Activated T-helper 1 cell treated with Interleukin-2 at 50 U/mL for 16 hours (primary cell): ENCODE measurements at places on chromosomes 5 and 9.

- DNase-seq = no peak
Observed at GRCh38 chr5:78397831-78398230, 37.4 kb downstream of the SCAMP1 start.

DNA sequence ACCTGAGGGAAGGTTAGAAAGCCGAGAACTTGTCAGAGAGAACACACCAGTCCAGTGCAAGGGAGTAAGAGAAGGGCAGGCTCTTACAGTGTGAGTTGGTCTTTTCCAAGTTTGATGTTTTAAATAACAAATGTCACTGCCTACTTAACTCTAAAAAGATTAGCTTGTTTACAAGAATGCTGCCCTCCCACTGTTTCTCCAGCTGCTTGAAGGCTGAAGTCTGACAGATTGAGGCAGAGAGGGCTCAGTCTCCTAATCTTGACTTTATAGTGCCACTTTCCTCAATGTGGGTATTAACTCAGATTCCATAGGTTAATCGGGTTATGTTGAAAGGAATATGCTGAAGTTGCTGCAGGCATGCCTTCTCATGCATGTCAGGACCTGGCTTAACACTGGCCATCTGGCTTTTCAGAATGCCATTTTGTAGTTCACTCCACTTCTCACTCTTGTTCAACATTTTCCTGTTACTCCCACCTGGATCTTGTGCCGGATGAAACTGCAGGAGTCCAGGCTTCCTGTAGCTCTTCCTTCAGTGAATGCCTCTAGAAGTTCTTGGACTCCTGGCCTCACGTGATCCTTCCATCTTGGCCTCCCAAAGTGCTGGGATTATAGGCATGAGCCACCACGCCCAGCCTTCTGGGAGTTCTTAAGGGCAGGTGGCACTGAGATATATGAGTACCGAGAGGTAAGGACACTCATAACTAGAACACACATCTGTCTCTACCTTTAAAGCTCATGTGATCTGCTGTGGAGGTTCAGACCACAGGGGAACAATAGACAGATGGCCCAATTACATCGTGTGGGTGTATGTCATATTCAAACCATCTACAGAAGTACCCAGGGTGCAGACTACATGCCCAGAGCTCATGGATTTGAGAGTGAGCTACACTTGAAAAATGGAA, 249.7 kb downstream of the ARHGAP26 start:
- DNase-seq = no peak

DNA sequence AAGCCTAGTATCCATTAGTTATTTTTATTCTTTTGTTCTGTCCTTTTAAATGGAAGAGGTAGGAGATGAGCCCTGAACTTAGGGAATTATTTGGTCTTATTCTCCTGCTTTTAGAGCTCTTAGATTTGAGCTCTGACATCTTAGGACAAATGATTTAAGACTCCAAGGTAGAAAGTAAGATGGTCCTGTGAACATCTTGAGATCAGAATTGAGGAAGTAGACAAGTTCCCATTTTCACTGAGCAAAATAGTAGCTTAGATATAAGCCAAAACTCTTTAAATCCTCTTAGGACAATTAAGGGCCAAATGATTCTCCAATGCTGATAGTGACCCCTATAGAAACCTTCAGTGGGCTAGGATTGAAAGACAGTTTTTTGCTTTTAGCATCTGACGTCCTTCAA, 53.0 kb upstream of the RUSC2 start:
- no peak for DNase-seq

GRCh38 chr5:138809391-138809790, 56.2 kb downstream of the CTNNA1 start:
- DNase-seq = no peak

DNA sequence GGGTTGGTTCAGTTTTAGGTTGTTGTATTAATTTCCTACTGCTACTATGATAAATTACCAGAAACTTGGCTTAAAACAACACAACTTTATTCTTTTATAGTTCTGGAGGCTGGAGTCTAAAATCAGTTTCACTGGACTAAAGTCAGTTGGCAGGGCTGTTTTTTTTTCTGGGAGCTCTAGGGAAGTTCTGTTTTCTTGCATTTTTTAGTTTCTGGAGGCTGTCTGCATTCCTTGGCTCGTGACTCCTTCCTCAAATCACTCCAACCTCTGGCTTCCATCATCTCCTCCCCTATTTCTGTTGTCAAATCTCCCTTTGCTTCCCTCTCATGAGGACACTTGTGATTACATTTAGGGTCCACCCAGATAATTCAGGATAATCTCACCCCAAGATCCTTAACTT, 51.3 kb upstream of the SUB1 start:
- no peak for DNase-seq

GRCh38 chr5:158751961-158752655, 347.6 kb downstream of the EBF1 start:
- DNase-seq = no peak

DNA sequence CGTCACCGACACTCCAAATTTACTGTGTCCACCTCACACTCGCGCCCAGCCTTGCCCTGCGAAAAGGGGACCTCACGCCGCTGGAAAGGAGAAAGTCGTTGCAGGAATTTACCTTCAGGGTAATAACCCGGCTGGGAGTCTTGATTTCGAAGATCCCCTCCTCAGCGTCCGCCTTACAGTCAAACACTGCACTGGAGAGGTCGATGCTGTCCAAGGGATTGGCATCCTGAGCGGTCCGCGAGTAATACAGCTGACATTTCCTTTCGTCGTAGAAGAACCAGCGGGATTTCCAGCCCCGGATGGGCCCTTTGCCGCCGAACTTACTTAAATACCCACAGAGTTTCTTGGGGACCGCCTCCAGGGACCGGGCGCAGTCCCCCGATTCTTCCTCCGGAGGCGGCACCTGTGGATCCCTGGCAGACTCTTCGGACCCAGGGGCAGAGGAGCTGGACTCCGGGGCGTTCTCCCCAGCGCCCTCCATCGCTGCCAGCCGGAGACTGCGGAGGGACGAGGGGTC, 330 bp downstream of the TBC1D2 start:
- no peak for DNase-seq
